AG04449 (cell line): ENCODE measurements at places on chromosomes 7 and 10.

DNA sequence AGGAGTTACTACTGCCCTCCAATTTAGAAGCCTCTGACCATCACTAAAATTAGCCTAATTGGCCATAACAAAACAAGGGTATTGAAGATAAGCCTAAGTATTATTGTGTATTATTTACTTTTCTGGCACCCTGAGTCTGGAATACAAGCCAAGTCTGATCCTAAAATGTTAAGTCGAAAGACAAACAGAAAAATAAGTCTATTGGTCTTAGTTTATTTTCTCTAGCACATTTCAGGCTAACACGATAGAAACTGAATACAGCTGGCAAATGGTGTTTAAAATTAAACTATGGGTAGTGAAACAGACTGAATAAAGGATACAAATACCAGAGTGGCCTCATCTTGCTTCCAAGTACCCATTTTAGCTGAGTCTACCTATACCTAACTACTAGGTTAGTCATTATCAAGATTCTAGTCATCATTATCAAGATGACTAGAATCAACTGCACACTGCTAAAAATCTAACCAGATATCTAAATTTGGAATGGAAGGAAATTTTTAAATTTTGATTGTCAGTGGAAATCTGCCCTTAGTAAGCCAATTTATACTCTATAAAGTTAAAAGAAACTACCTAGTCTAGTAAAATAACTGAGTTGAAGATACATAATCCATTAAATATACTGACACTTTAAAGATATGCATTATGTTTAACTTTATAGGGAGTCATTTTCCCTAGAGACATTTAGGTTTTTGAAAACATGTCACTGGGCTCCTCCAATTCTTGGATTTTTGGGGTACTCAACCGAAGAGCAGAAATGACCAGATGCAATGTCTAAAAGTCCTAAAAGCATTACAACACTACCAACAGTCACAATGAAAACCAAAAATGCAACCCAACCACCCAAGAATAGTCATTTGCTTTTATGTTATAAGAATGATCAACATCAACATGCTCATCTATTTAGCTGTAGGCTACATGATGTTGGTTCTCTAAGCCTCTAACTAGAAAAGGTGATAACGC lies 80.9 kb downstream of the NT5C2 start:
- DNase-seq = no peak

GRCh38 chr7:22238354-22239311 lies 118.3 kb downstream of the RAPGEF5 start:
- peak; percentile 4 for DNase-seq

DNA sequence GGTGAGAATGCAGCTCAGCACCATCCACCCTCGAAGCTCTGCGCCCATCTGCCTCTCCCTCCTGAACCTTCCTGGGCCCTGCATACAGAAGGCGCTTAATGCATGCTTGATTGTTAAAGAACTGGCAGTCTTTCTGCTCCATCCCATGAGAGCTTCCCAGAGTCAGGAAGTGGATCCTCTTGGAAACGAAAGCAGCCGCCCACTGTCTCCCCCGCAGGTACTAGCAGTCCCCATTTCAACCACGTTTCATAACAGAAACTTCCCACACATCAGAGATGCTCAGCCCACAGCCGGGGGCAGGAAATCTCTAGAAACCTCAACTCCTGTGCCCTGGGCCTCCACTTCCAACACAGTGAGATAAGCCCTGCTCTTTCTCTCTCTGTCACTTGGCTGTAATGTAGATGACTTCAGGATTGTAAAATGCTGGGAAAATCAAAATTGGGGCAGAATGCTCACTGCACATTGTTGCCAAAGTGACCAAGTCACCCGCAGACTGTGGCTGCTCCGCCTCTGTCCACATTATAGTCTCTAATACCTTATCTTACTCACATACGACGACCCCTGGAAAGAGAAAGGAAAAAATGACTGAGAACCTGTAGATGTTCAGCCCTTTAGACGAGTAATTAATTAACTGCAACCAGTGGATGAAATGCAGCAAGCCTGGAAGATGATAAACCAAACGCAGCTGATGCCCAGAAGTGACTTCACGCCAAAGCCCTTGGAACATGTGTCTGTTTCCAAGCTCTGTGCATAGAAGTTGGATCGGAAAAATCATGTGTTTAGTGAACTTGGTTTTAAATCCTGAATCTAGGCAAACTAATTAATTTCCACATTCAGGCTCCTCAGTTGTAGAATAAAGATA lies 28.5 kb downstream of the GSDME start:
- no peak for DNase-seq

GRCh38 chr10:100173035-100173434 lies 12.8 kb downstream of the ERLIN1 start:
- DNase-seq = no peak

GRCh38 chr7:116455009-116455408 lies 44.5 kb upstream of the CAV2 start:
- no peak for DNase-seq

- DNase-seq = no peak
Measured at GRCh38 chr10:132816718-132817117, 30.8 kb upstream of the NKX6-2 start.

DNA sequence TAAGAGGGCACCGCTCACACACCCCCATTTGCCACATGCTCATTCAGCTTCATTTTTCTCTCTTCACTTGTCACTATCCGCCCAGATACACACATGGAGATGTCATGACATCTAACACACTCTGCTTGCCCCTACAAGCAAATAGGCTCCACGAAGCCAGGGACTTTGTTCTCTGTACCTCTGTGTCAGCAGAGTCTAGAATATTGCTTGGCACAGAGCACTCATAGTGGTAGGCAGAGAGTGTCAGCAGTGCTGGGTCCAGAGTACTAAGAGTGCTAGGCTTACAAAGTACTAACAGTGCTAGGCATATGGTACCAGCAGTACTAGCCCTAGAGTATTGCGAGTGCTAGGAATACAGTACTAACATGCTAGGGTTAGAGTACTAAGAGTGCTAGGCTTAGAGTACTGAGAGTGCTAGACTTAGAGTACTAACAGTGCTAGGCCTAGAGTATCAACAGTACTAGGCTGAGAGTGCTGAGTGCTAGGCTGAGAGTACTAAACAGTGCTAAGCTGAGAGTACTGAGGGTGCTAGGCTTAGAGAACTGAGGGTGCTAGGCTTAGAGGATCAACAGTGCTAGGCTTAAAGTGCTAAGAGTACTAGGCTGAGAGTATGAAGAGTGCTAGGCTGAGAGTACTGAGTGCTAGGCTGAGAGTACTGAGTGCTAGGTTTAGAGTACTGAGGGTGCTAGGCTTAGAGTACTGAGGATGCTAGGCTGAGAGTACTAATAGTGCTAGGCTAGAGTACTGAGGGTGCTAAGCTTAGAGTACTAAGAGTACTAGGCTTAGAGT lies 166.1 kb downstream of the PRKAG2 start:
- no peak for DNase-seq
